Lung (tissue), 17 donors: ENCODE measurements at places on chromosomes 2 and 18. TPM values are rescaled to one million over a fixed set of nuclear protein-coding genes. Genes with fewer than 3 reads are reported as not detected.

DNA sequence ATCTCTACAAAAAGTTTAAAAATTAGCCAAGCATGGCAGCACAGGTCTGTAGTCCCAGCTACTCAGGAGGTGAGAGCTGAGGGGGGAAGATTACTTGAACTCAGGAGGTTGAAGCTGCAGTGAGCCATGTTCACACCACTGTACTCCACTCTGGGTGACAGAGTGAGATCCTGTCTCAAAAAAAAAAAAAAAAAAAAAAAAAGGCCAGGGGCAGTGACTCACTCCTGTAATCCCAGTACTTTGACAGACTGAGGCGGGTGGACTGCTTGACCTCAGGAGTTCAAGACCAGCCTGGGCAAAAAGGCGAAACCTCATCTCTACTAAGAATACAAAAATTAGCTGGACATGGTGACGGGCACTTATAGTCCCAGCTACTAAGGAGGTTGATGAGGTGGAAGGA lies 37.0 kb downstream of the PUM2 start:
- no peak for DNase-seq
- H3K27ac ChIP-seq: no peak overlapping the region
- no peaks in the 10 kb centered on the region for H3K27me3 ChIP-seq
- H3K4me1 ChIP-seq: peaks cover 6% of the 10 kb centered on the region
- H3K4me3 ChIP-seq: no peak overlapping the region
- H3K36me3 ChIP-seq: peaks cover 31% of the 10 kb centered on the region

GRCh38 chr18:23738151-23738550 lies 48.9 kb downstream of the LAMA3 start:
- no peaks in the 10 kb centered on the region for H3K27me3 ChIP-seq
- H3K27ac ChIP-seq: no peak overlapping the region
- peaks cover 13% of the 10 kb centered on the region for H3K4me1 ChIP-seq
- H3K36me3 ChIP-seq: no peaks in the 10 kb centered on the region

DNA sequence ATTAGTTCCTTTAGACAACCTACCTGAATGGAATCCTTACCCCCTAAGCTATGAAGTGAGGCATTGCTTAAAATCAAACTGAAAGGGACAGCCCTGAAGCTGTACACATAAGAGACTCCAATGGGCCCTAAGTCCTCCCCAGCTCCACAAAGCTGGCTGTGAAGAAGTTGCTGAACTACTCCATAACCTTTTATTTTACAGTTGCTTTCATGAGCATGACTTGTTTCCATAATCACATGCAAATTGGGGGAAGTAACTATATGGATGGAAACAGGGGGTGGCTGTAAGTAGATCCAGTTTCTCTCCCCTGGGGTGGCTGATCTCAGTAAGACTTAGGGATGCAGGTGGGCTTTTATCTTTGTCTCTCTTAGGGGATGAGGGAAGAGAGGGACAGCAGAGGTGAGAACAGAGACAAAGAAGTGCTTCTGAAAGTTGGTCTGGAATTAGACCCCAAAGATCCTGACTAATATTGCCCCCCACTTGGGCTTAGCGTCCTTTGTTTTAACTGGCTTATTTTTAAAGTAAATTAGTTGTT lies 5.5 kb downstream of the FZD5 start:
- peaks cover 15% of the 10 kb centered on the region for H3K4me1 ChIP-seq
- H3K36me3 ChIP-seq: no peaks in the 10 kb centered on the region
- H3K27me3 ChIP-seq: peaks cover 28% of the 10 kb centered on the region
- H3K4me3 ChIP-seq: no peak overlapping the region

- no peak overlapping the region for H3K4me3 ChIP-seq
- no peaks in the 10 kb centered on the region for H3K27me3 ChIP-seq
- H3K27ac ChIP-seq: no peak overlapping the region
- H3K4me1 ChIP-seq: no peaks in the 10 kb centered on the region
- no peaks in the 10 kb centered on the region for H3K36me3 ChIP-seq
Observed at GRCh38 chr2:215454519-215455246, 18.8 kb upstream of the FN1 start.

GRCh38 chr2:189862751-189863150 lies 78.5 kb downstream of the PMS1 start:
- no peak overlapping the region for H3K27ac ChIP-seq
- no peak for DNase-seq
- no peaks in the 10 kb centered on the region for H3K27me3 ChIP-seq
- H3K4me1 ChIP-seq: no peaks in the 10 kb centered on the region

RAX gene
- polyA plus RNA-seq: not detected

- H3K27me3 ChIP-seq: no peaks in the 10 kb centered on the region
- DNase-seq: no peak
- no peaks in the 10 kb centered on the region for H3K4me1 ChIP-seq
- H3K27ac ChIP-seq: no peak overlapping the region
- H3K4me3 ChIP-seq: no peak overlapping the region
- H3K36me3 ChIP-seq: no peaks in the 10 kb centered on the region
Observed at GRCh38 chr2:167924556-167924955, 322.8 kb downstream of the STK39 start.

SAG gene
- polyA plus RNA-seq: 0.22 TPM

DNA sequence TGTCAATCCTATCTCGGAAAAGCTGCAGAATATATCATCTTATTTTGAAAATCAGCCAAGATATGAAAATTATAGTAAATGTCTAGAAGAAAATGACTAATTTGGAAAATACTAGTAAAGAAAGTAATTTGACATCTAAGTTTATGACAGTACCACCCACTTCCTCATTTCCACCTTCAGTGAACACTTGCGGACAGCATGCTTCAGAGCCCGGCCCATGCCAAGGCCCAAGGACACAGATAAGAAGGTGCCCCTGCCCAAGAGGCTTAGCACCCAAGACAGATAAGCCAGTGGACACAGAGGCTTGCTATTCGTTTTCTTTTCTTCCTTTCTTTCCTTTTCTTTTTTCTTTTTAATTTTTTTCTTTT lies 4.8 kb upstream of the KCNG2 start:
- no peak overlapping the region for H3K27ac ChIP-seq
- no peak for DNase-seq
- H3K27me3 ChIP-seq: peaks cover 7% of the 10 kb centered on the region
- no peaks in the 10 kb centered on the region for H3K36me3 ChIP-seq

DNA sequence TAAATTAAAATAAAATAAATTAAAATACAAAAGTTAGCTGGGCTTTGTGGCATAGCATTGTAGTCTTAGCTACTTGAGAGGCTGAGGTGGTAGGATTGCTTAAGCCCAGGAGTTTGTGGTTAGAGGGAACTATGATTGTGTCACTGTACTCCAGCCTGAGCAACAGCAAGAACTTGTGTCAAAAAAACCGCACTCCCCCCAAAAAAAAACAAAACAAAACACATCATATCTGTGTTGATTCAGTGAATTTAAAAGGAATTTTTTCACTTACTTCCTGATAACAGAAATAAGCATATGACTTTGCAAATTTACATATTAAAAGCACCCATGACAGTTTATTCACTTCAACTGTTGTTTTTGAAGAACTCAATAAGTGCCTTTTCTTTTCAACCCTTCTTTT lies 68.1 kb upstream of the PELI1 start:
- H3K4me1 ChIP-seq: peaks cover 7% of the 10 kb centered on the region
- H3K4me3 ChIP-seq: no peak overlapping the region
- H3K27me3 ChIP-seq: no peaks in the 10 kb centered on the region
- H3K27ac ChIP-seq: no peak overlapping the region

DNA sequence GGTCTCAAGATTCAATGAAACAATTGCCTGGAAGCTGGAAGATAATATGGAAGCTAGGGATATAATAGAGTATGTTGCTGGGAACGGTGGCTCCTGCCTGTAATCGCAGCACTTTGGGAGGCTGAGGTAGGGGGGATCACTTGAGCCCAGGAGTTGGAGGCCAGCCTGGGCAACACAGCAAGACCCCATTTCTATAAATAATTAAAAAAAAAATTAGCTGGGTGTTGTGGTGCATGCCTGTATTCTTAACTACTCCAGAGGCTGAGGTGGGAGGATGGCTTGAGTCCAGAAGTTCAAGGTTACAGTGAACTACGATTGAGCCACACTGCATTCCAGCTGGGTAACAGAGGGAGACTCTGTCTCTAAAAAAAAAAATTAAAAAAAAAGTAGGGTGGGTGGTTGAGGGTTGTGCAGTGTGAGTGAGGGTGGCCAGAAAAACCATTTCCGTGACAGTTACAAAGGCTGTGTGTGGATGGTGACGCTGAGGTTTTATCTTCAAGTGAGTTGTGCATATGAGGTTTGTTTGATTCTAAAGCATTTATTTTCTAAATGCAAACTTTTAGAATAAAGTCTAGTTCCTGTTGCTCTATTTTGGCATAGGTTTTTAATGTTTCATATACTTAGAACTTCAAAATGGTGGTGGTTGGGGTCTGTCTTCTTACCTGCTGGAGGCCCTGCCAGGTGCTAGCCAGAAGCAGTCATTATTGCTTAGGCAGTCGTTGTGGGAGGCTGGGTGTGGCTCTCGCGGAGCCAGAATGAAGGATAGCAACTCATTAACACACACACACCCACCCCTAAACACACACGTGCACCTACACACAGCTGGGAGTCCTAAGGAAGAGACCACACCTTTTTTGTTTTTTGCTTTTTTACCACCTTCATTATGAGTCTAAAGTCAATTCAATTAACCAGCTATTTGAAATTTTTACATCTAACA lies 4.7 kb upstream of the IL1R2 start:
- H3K4me3 ChIP-seq: no peak overlapping the region
- H3K4me1 ChIP-seq: no peaks in the 10 kb centered on the region
- no peaks in the 10 kb centered on the region for H3K27me3 ChIP-seq
- H3K36me3 ChIP-seq: no peaks in the 10 kb centered on the region

PSTPIP2 gene
- polyA plus RNA-seq: 49.1 TPM

- no peak overlapping the region for H3K4me3 ChIP-seq
- no peak overlapping the region for H3K27ac ChIP-seq
- H3K4me1 ChIP-seq: peaks cover 10% of the 10 kb centered on the region
- no peak for DNase-seq
Observed at GRCh38 chr2:42954227-42954962, 162.0 kb upstream of the HAAO start.

SP140 gene
- 2.9 TPM for polyA plus RNA-seq

MYO5B gene
- 15.0 TPM for polyA plus RNA-seq

ZNF2 gene
- polyA plus RNA-seq: 1.8 TPM

GRCh38 chr2:76450024-76450475 lies 739.3 kb upstream of the GCFC2 start:
- H3K27ac ChIP-seq: no peak overlapping the region
- H3K4me3 ChIP-seq: no peak overlapping the region
- no peak for DNase-seq

GRCh38 chr2:99728166-99728565 lies 238.3 kb upstream of the REV1 start:
- peaks cover 35% of the 10 kb centered on the region for H3K4me1 ChIP-seq
- no peaks in the 10 kb centered on the region for H3K36me3 ChIP-seq
- no peak overlapping the region for H3K27ac ChIP-seq

DNA sequence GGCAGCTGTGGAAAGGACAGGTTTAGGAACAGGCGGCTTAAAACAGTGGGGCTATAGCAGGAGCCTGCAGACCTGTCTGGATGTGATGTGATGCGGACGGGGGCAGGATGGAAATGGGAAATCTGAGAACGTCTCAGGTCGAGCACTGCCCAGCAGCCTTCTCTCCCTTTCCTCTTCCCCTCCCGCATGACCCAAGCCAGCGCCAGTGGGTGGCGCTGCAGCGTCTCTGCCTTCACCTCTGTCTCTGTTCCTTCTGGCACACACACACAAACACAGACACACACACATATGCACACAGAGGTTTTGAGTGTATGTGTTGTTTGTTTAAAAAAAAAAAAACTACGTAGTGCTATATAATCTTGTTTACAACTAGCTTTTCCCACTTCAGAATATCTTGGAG lies 82.0 kb upstream of the SLC66A3 start:
- DNase-seq: peak; percentile 70
- H3K27ac ChIP-seq: no peak overlapping the region
- peaks cover 6% of the 10 kb centered on the region for H3K4me1 ChIP-seq
- no peak overlapping the region for H3K4me3 ChIP-seq
- H3K36me3 ChIP-seq: no peaks in the 10 kb centered on the region

LRRTM4 gene
- 0.08 TPM for polyA plus RNA-seq

- DNase-seq: no peak
- H3K27ac ChIP-seq: peak overlapping the region; percentile 70
- no peak overlapping the region for H3K4me3 ChIP-seq
- no peaks in the 10 kb centered on the region for H3K36me3 ChIP-seq
Observed at GRCh38 chr2:134401789-134402188, 147.9 kb downstream of the MGAT5 start.

- no peak overlapping the region for H3K27ac ChIP-seq
- no peak overlapping the region for H3K4me3 ChIP-seq
- no peaks in the 10 kb centered on the region for H3K27me3 ChIP-seq
- H3K4me1 ChIP-seq: no peaks in the 10 kb centered on the region
- peak; percentile 15 for DNase-seq
Observed at GRCh38 chr18:9287036-9287435, 47.5 kb upstream of the TWSG1 start.

DNA sequence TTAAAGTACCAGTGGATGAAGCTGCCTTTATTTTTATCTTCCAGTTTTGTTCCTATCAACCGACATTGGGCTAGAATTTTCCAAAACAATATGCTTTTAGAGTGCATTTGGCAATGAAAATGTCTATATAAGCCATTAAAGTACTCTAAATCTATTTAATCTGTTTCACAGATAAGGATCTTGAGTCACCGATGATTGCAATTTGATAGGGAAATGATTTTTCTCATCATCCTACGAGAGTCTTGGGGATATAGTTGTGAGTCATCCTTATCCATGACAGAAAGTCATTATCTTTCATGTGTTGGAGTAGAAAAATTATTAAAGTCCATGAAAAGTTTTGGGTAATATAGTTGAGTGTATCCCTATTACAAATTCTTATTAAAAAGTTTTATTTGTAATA lies 26.1 kb downstream of the SLC39A10 start:
- H3K27ac ChIP-seq: no peak overlapping the region
- H3K4me1 ChIP-seq: no peaks in the 10 kb centered on the region
- DNase-seq: no peak
- peaks cover 7% of the 10 kb centered on the region for H3K36me3 ChIP-seq
- H3K4me3 ChIP-seq: no peak overlapping the region

TBC1D8 gene
- polyA plus RNA-seq: 24.1 TPM

GNLY gene
- polyA plus RNA-seq: 9.0 TPM

MPP4 gene
- polyA plus RNA-seq: 0.22 TPM

DNA sequence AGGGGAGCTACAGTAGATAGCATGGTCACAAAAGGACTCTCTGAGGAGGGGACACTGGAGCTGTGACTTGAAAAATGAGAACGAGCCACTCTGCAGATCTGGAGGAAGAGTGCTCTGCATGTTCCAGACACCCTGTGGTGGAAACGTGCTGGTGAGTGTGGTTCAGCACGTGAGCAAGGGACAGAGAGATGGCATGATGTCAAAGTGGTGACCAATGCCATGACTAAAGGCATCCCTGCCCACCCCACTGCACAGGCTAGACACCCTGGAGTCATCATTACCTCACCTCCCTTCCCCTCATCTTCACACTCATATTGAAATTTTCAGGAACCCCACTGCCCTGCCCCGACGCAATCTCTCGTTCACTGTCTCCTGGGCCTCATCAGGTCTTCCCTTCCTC lies 56.5 kb downstream of the SLC4A5 start:
- H3K36me3 ChIP-seq: no peaks in the 10 kb centered on the region
- no peak for DNase-seq
- peaks cover 10% of the 10 kb centered on the region for H3K4me1 ChIP-seq
- no peak overlapping the region for H3K4me3 ChIP-seq
- H3K27ac ChIP-seq: no peak overlapping the region

GRCh38 chr2:184597571-184597991 lies 748 bp upstream of the ZNF804A start:
- no peak overlapping the region for H3K4me3 ChIP-seq
- H3K4me1 ChIP-seq: no peaks in the 10 kb centered on the region
- H3K27me3 ChIP-seq: peaks cover 19% of the 10 kb centered on the region
